Ovary (tissue), 10 donors: ENCODE measurements at places on chromosomes 4 and X. TPM values are rescaled to one million over a fixed set of nuclear protein-coding genes. Genes with fewer than 3 reads are reported as not detected.
A peak's percentile ranks its signal among the peaks of the same experiment; 100 is the strongest.

- DNase-seq, result no peak
Measured at GRCh38 chr4:10098780-10099160, 17.8 kb downstream of the WDR1 start.

Gene SPOCK3
- total RNA-seq, result 4.5 TPM

DNA sequence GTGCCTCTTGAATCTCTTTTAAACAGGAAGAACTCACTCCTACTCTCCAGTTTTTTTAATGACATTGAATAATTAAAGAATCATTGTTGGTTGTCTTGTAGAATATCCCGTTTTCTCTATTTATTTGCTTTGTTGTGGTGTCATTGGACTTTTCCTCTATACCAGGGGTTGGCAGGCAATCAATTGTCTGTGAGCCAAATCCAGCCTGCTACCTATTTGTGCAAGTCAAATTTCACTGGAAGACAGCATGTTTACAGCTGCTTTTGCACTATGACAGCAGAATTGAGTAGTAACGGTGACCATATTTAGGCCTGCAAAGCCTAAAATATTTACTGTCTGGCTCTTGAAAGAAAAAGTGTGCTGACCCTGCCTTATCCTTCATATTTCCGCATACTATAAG is 34.8 kb downstream of the POLA1 start:
- DNase-seq, result no peak

DNA sequence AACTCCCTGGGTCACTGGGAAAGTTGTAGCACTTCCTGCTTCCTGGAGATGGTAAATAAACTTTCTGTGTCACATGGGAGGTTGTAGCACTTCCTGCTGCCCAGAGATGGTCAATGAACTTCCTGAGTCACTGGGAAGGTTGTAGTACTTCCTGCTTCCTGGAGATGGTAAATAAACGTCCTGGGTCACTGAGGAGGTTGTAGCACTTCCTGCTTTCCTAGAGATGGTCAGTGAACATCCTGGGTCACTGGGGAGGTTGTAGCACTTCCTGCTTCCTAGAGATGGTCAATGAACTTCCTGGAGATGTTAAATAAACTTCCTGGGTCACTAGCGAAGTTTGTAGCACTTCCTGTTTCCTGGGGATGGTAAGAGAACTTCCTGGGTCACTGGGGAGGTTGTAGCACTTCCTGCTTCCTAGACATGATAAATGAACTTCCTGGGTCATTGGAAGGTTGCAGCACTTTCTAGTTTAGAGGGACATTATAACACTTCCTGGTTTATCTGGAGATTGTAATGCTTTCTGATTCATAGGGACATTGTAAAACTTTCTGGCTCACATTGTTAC is 62.3 kb upstream of the CD99 start:
- no peak for DNase-seq

Gene TLR6
- total RNA-seq, result 4.6 TPM

DNA sequence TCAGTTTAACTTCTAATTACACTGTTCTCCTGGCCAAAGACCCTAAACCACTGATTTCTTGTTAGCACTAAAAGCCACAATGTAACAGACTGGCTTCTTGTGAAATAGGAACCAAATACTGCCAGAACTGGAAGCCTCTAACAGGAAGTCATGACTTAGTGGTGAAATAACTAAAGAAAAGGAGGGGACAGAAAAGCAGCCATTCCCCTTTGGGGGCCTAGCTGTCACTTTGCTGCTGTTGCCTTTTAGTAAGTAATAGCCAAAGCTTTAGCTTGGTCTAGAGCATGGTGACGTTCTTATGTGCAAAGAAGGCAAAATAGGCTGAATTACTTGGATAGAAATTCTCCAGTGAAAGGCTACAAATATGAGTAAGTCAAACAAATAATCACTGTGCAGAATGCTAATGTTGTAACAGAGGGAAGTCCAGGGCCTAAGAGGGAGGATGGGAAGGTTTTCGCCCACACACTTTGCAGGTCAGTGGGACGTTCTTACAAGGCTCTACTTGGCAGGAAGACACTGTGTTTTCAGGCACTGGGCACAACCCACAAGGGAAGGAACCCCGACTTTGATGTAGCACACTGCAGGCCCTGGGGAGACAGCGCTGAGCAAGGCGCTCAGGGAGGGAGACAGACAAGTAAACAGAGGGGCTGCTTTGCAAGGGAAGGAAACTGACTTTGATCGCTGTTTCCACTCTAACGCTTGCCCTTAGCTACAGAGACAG is 16.7 kb downstream of the GAB3 start:
- peak; percentile 18 for DNase-seq

Gene NAA11
- total RNA-seq, result not detected
